Central memory CD4-positive, alpha-beta T cell (primary cell): ENCODE measurements at places on chromosomes 16 and 17.

DNA sequence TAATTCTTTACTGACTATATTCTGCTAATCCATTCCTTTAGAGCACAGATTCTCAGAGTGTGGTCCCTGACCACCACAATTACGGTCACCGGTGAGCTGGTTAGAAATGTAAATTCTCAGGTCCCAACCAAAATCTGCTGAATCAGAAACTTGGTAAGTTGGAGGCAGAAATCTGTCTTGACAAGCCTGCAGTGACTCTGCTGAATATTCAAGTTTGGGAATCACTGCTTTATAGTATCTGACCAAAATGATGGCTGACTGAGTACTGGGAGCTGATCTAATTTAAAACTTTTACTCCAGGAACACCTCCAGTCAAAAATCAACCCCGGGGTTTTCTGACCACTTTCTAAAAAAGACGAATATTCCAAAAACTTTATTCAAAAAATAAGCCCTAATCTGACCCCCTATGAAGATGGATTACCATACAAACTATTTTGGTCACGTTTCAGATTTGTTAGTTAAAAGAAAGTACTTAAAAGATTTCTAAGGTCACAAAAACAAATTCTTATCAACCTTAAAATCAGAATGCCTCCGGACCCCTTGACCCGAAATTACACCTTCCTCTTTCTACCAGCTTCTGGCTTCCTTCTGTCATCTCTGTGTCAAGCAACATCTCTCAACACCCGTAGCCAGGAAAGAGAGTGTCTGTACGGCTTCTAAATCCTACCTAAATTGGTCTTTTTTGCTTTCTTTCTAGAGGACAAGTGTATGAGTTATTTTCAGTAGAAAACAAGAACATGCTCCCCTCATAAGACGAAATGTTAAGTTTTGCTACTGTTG is 38.6 kb downstream of the CREBBP start:
- no peak for DNase-seq

DNA sequence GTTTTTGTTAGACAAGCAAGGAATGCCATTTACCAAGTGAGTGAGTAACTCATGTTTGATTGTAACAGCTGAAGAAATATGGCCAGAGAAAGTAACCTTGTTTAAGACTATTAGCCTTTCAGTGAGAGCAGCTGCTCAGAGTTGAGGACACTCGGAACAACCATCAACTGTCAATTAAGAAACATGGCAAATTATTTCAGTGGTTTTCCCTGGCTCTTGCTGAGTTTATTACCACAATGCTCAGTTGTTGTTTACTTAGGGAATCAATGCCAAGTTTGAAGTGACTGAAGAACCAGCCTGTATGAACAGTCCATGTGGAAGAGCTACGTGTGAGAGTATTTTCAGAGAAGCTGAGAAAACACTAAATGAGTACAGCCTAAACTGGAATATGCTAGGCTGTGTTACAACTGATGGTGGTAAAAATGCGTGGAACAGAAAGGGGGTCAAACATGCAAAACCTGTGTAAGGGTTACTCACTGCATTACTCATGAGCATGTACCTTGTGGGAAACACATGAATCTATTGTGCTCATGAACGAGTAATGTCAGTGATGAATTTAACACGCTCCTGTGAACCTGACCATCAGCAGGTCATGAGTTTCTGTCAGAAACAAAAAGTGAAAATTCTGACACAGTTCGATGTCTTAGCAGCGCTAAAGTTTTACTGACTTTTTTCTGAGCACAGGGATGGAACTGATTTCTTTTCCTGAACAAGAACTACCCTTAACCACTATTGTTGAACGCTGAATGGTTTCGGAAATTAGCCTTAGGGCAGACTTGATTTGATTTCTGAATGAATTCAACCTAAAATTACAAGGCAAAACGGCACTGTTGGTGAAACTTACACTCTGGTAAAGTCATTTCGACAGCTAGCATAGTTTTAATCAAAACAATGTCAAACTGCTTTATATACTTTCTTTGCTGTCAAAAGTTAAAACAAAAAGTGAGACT is 33.5 kb downstream of the GNA13 start:
- DNase-seq, result no peak

DNA sequence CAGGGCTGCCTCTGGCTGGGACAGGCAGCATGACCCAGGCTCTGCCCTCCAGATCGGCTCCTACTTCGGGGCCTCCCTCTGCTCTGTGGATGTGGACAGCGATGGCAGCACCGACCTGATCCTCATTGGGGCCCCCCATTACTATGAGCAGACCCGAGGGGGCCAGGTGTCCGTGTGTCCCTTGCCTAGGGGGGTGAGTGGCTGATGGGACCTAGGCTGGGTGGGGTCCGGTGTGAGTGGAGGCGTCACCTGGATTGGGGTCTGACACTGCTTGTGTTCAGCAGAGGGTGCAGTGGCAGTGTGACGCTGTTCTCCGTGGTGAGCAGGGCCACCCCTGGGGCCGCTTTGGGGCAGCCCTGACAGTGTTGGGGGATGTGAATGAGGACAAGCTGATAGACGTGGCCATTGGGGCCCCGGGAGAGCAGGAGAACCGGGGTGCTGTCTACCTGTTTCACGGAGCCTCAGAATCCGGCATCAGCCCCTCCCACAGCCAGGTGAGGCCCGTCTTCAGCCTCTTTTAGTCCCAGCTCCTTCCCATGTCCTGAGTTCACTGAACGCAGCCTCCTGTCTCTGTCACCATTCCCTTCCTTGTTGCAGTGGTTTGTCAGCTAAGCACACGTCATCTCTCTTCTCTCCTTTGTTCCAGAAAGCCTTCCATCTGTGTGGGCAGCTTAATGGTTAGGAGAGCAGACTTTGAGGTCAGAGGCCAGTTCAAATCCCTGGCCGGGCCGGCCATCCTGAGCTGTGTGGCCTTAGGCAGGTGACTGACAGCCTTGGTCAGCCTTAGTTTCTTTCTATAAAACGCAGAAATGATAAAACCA is 16.9 kb downstream of the COX6A2 start:
- DNase-seq, result no peak

- no peak for DNase-seq
Observed at GRCh38 chr17:7858522-7858810, 663 bp downstream of the CYB5D1 start.

GRCh38 chr16:55515111-55515510 is 6.2 kb downstream of the LPCAT2 start:
- no peak for DNase-seq

DNA sequence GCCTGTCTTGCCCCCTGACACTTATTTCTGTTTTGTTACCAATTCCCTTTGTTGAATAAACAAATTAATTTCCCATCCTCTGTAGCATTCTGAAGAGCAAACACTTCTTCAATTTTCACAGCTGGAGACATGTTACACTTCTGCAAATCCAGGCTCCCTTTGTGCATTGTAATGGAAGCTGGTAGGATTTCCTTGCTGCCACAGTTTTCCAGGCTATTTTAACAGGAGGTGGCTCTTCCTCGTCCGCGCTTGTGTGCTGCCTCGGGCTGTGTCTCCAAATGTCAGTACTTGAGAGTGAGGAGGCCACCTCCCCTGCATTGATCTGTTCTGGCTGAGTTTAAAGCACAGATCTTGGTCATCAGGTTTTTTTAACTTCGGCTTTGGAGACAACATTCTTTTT is 40.0 kb downstream of the SOST start:
- DNase-seq, result no peak

DNA sequence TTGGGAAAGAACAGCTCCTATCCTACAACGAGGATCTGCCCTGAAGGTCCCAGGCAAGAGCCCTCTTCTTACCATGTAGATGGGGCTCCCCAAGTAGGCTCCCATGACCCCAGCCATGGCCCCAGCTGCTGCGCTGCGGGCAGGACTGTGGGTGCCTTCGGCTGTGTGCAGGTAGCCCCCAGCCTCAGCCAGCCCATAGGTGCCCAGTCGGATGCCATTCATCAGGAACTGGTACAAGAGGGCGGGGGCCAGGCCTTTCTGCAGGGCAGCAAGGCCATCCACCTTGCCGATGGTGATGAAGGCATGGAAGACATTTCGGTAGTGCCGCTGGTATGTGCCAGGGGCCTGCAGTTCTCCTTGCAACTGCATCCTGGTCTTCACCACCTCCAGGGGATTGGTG is 839 bp downstream of the SLC25A35 start:
- DNase-seq, result no peak

- DNase-seq, result no peak
Observed at GRCh38 chr17:67619555-67619954, 98.2 kb upstream of the NOL11 start.

GRCh38 chr16:64051824-64052223 is 1070.0 kb downstream of the CDH11 start:
- DNase-seq, result no peak
